ENCODE measurements at places on chromosomes 6 and 20.

DNA sequence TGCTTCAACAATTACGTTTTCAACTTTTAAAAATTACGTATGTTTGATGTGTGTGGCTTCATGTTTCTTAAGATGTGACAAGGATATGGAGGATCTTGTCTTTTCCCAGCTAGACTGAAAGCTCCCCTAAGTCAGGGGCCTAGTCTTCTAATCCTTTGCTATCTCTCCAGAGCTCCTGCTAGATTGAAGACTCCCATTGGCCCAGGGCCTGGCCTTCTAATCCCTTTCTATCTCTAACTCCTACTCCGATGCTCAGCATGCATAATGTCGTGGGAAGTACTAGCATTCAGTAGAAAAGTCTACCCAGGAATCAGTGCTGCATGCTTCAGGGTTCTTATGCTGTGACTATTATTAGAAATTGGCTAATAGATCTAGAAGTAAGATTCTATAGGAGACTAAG, 144.8 kb upstream of the SUPT3H start:
- DNase-seq, result no peak

- no peak for DNase-seq
Observed at GRCh38 chr6:84019141-84019841, 14.3 kb upstream of the MRAP2 start.

DNA sequence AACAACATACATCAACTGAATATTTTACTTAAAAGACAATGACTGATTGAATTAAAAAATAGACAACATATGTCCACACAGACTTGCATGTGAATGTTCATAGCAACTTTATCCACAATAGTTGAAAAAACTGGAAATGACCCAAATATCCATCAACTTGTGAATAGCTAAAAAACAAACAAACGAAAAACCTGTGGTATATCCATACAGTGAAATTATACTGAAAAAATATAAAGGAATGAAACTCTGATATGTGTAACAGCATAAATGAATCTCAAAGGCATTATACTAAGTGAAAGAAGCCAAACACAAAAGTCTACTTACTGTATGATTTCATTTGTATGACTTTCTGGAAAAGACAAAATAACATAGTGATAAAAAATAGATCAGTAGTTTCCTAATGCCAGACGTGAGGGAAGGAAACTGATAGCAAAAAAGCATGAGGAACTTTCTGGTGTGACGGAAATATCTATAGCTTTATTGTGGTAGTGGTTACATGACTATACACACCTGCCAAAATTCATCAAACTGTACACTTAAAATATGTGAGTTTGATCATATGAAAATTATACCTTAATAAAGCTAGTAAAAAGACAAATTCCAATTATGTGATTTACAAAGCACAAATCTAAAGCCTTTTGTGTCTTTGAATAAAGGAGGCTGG, 123.2 kb downstream of the BACH2 start:
- no peak for DNase-seq

- no peak for DNase-seq
Observed at GRCh38 chr6:164005004-164005711, 590.6 kb downstream of the QKI start.

- no peak for DNase-seq
Observed at GRCh38 chr20:10114598-10114997, 79.8 kb downstream of the ANKEF1 start.

- no peak for DNase-seq
Observed at GRCh38 chr6:147438758-147439528, 69.5 kb upstream of the SAMD5 start.

DNA sequence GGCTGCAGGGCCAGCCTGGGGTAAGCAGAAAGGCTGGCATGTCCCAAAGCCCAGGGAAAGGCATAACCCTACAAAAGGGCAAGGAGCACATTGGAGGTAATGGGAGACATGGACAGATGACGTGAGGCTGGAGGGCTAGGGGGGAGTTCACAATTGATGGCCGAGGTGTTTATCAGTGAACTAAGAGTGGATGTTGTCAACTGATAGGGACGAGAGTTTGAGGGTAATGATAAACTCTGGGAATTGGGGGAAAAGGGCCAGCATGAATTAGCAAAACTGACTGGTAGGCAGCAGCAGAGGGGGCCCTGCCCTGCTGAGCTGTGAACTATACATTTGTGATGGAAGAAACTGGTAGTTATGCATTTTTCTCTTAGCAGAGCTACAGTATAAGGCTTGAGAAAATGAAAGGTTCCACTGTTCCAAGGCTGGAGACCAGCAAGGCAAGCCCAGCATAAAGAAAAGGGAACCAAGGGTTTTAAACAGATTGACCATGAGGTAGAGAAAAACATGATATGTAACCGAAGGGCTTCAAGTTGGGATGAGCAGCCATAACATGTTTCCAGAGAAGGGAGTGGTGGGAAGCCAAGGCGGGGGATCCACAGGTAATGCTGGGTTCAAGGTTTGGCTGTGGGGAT, 98.1 kb upstream of the MLN start:
- no peak for DNase-seq

- no peak for DNase-seq
Observed at GRCh38 chr20:41046716-41047115, 18.1 kb downstream of the TOP1 start.

DNA sequence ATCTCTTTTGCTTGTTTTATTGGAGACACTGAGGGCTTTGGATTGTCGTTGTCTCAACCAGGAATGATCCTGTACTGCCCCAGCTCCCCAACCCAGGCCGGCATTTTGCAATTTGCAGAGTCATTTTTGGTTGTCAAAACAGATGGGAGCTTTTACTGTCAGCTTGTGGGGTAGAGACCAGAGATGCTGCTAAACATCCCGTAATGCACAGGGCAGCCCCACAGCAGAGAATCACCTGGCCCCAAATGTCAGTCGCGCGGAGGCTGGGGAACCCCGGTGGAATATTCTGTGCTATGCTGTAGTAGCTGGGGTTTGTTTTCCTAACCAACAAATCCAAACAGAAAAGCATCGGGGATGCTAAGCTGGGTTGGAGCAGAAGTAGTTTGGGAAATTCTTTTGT, 99.7 kb downstream of the TSHZ2 start:
- no peak for DNase-seq

GRCh38 chr6:33990061-33990541, 155.8 kb downstream of the GRM4 start:
- DNase-seq, result no peak

DNA sequence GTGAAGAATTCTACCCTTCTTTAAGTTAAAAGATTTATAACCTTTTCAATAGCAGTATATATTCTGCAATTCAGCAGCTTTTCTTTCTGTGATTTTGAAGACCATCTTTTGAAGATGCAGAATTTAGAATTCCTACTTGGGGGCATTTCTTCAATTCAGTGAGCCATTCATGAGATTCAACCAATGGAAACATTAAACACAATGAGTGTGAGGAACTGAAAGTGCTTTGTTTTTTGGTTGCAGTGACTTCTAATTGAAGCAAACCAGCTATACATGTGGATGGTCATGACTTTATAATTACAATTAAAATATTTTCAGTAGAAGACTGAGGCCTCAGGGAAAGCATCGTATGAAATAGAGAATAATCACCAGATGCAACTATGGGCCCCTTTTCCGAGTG, 108.3 kb downstream of the CARMIL1 start:
- no peak for DNase-seq

- DNase-seq, result no peak
Observed at GRCh38 chr6:155645325-155645724, 189.7 kb upstream of the NOX3 start.

- no peak for DNase-seq
Observed at GRCh38 chr20:64003960-64004725, 23.2 kb downstream of the PRPF6 start.

DNA sequence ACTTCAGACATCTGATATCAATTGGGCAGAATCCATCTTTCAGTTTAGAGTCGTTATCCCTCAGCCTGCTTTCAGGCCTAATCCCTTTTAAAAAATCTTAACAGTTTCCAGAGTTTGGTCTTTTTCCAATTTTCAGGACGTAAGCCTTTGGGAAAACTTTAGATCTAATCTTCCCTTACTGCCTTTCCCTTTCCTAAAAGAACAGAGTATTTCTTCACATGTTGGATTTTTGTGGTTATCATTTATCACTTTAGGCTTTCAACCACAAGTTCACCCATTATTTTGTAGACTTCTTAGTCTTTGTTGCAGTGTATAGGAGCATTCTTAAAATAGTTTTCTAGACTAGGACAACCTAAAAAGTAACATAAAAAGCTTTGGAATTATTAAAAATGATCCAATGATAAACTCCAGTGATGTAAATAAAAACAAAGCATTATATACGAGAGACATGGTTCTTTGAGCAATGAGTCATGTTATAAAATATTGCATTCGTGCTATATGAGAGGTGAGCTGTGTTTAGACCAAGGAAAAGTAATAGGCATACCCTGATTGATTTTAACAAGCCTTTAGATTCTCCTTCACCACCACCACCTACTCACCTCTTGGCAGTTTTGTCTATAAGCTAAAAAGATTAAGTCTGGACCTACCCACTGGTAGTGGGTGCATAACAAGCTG, 90.4 kb upstream of the MCHR2 start:
- no peak for DNase-seq

DNA sequence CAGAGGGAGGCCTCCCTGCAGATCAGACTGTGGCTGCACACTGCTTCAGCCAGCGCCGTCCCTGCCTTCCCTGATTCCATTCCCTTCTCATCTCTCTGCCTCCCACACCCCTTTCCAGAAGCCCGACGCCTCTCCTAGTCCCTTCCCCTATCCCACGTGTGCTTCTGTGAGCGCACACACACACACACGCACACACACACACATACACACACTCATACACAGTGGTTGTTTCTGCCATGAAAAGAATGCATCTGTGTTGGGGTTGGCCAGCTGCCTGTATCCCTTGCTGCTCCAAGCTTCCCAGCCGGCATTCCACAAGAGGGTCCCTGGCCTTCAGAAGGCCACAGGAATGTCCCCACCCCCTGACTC, 51.7 kb downstream of the MOCS1 start:
- DNase-seq, result no peak

- no peak for DNase-seq
Observed at GRCh38 chr6:26240157-26241032, 124.6 kb upstream of the BTN3A2 start.

DNA sequence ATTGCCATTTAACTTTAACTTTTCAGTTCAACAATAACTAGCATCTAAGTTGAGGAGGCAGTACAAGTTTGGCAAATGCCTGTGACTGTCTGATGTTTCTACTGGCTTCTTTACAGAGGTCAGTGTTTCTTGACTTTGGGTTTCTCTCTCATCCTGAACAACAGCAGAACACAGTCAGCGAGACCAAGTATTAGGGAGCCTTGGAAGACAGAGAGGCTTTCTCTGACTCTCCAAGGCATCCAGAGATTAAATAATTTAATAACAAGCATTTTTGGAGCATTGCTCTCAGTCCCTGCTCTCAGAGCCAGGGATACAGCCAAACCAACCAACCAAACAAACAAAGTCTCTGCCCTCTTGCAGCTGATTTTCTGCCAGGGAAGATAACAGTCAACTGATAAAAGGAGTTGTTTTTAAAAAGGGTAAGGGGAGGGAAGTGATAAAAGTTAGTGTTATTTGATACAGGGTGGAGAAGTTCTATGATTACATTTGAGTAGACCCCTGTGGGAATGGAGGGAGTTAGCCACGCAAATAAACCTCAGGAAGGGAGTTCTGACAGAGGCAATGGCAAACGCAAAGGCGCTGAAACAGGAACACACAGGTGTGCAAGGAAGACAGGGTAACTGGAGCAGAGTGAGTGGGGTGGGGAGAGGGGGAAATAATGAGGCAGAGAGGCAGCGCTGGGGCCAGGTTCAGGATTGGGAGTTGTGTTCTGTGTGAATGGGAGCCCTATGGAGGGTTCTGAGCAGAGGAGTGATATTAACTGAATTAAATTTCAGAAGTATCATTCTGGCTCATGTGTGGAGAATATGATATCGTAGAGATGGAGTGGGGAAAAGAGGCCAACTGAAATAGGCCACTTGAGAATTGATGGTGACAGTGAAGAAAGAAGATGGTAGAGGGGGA, 55.2 kb downstream of the SEL1L2 start:
- no peak for DNase-seq

DNA sequence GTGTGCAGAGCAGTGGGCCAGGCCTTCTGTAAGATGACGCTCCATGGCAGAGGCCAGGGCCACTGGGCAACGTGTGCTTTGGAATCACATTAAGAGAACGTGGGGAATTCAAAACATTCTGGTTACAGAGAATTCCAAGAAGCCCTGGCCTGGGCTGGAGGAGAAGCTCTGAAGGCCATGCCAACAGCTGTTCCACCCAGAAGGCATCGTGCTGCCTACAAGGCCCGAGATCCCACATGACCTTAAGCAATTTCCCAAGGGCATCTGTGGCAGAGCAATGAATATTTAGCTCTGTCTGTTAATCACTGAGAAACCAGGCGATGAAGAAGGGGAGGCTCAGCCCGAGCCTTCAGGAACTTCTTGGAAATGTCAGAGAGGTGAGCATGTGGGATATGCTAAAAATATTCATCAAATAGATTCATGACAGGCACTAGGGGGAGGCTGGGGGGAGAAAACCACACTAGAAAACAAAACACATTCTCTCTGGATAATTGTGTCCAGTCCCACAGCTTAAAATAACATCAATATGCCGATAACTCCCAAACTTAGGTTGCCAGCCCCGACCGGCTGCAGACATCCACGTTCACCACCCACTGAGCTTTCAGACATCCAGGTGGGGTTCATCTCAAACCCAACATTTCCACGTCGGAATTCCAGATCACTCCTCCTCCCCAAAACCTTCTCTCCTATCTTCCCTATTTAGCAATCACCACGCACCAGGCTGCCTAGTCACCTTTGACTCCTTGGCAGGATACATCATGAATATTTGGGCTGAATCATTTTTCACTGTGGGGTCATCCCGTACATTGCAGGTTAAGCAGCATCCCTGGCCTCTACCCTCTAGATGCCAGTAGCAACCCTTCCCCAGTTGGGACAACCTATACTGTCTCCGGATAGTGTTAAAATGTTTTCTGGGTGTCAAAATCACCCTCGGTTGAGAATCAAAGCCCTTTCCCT, 6.6 kb downstream of the SULF2 start:
- no peak for DNase-seq

DNA sequence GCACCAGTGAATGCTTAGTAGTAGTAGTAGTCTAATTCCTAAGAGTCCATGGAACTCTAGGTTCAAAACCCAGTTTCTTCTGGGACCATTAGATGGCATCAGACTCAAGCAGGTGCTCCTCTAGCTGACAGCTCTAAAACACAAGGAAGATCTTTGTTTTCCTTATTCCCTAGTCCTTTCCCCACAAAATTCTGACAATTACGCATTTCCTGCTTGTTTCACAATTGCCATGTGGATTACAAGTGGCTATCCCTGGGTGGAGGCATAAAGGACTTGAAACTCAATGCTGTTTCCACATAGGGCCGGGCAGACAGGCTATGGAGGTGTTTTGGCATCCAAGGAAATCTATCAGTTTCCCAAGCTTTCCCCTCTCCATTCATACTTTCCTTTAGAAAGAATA, 9.2 kb upstream of the HLA-DOB start:
- DNase-seq, result no peak

- no peak for DNase-seq
Observed at GRCh38 chr6:26592649-26593048, 4.1 kb upstream of the ABT1 start.

- DNase-seq, result no peak
Observed at GRCh38 chr6:94177429-94177828, 758.1 kb upstream of the EPHA7 start.

- DNase-seq, result no peak
Observed at GRCh38 chr6:22367346-22367745, 70.5 kb upstream of the PRL start.
